ENCODE measurements at places on chromosomes 7 and 10. TPM values are rescaled to one million over a fixed set of nuclear protein-coding genes. Genes with fewer than 3 reads are reported as not detected.

DNA sequence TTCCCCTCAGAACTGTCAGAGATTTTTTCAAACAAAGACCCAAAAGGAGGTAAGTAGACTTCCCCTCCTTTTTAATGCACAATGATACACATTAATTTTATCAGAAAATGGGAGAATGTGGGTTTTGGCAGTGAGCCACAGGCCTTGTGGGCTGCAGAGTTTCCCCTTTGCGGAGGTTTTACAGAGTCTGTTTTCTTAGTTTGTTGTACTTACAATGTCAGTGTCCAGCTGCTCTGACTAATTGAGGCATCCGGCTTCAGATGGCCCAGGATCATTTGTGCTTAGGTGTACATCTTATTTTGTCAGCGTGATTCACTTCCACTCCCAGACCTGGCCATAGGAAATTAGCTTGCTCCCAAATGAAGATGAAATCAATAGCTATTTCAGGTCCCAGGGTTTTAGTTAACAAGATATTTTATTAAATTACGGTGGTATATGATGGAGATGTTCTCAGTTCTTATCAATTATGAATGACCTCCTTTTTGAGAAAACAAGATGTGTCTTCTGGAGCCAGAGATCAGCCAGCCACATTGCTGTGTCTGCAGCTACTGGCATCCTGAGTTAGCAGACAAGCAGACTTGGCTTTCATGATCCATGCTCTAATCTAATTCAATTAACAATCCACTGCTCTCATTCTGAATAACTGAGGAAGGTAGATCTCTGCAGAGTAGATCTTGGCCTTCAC, 1086.6 kb upstream of the SORCS1 start:
- DNase-seq = no peak

DNA sequence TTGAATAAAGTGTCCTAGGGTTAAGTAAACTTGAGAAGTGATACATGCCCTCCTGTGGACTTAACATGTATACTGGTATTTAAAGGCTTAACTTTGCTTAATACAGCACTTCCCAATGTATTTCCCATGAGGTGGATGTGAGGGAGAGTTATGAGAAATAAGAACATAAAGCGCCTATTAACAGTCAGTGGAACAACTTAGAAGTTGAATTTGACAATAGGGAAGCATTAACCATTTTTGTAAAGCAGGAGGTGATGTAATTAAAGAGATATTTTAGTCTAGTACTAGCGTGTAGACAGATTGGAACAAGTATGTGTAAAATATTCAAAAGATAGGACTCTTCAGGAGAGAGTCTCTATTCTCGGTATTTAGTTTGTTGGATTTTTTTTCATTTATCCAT, 322.4 kb downstream of the GPR158 start:
- no peak for DNase-seq

Gene GNGT1
- total RNA-seq = not detected

Gene IGFBP1
- not detected for total RNA-seq

Gene ZNF775
- 10.2 TPM for total RNA-seq

GRCh38 chr10:58107506-58107905, 160.2 kb downstream of the IPMK start:
- no peak for DNase-seq

DNA sequence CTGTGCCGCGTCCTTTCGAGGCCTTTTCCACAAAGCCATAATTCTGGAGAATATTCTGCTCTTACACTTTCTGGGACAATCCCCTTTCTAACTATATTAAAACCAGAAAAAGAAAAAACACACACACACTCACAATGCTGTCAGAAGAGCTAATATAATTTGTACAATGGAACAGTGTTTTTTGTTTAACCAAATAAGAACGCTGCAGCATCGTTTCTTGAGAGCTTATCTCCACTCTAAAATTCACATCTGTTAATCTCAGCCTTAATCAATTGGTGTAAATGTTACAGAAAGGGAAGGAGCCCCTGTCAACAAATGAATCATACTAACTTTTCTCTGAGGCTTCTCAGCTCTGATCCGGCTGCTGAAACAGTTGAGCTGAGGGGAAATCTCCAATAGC, 123.9 kb downstream of the GALNT11 start:
- no peak for DNase-seq

DNA sequence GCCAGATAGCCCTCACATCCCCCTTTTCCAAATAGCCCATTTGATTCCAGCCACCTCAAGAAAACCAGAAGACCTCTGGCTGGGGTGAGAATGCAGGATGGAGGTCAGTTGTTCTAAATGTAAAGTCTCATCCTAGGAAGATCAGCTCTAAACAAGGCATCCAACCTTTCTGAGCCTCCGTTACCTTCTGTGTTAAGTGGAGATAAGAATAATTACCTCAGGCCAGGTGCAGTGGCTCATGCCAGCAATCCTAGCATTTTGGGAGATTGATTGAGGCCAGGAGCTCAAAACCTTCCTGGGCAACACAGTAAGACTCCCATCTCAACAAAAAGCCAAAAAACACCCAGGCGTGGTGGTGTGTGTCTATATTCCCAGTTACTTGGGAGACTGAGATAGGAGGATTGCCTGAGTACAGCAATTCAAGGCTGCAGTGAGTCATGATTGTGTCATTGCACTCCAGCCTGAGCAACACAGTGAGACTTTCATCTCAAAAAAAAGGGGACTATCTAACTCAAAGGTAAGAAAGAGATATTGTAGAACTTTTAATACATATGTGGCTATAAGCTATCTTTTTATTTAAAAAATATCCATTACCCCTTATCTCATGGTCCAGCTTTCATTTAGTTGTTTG, 43.5 kb downstream of the PRTFDC1 start:
- DNase-seq = no peak

Gene SORBS1
- total RNA-seq = 90.5 TPM

- DNase-seq = no peak
Measured at GRCh38 chr10:69636626-69637605, 6.9 kb downstream of the FAM241B start.

Gene FEZF1
- total RNA-seq = not detected

DNA sequence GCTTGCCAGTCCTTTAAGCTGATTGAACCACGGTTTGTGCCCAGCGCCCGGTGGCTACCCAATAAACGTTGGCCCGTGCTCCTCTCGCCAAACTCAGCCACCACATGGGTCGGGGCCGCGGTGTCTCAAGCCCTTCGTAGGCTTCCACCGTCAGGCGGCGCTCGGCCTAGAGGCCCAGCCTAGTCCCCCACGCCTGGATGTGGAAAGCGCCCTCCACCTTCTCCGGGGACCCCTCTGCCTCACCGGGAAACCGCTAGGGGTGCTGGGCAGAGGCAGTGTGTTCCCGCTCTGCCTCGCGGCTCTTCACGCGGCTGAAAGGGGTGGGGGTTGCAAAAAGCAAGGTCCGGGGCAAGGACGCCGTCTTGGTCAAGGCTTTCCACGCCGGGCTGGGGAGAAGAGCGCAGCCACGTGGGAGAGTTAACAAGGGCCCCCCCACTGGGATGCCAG, 29.8 kb downstream of the LEP start:
- no peak for DNase-seq
